ENCODE measurements at places on chromosomes 11 and 22.

GRCh38 chr22:36117053-36117554 lies 43.5 kb downstream of the APOL3 start:
- peak; percentile 23 for DNase-seq

DNA sequence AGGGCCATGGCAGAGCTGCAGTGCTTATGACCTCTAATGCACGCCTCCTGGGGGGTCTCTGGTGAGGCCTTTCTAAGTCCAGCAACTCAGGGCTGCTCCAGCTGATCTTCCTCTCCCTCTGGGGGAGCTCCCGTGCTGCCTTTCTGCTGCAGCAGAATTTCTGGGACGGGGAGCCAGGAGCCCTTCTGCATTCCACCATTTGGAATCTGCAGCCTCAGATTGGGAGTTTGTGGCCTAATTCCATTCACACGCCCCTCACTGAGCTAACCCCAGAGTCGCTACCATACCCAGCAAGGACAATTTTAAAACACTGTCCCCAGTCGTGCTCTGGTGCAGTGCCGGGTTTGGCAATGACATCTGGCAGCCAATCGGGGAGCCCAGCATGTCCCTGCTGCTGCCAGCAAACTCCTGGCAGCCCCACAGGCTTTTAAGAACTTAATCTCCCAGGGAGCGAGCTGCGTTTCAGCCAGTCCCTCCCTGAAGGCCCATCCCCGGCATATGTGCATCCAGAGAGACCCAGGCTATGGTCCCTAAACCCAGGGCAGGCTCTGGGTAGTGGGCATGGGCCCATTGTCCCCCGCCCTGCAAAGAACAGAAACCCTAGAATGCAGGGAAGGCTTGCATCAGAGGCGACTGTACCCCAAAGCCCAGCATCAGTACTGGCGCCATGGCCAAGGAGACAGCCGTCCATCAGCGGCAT lies 4.7 kb downstream of the SHANK2 start:
- DNase-seq, result no peak

GRCh38 chr22:42388130-42388797 lies 43.9 kb downstream of the NFAM1 start:
- peak; percentile 99 for DNase-seq

GRCh38 chr11:66069715-66070603 lies at the start of gene PACS1:
PACS1 (plus strand) TSS chr11:66070272; CDS start chr11:66070487, 215 bp downstream.
- DNase-seq, result peak; percentile 85

- DNase-seq, result no peak
These were observed 52.8 kb downstream of the WT1 start for GRCh38 chr11:32382339-32383049.

Data from NCI-H69 (cell line).